Renal cortical epithelial cell (primary cell): ENCODE measurements at places on chromosomes 4 and X. TPM values are rescaled to one million over a fixed set of nuclear protein-coding genes. Genes with fewer than 3 reads are reported as not detected.

DNA sequence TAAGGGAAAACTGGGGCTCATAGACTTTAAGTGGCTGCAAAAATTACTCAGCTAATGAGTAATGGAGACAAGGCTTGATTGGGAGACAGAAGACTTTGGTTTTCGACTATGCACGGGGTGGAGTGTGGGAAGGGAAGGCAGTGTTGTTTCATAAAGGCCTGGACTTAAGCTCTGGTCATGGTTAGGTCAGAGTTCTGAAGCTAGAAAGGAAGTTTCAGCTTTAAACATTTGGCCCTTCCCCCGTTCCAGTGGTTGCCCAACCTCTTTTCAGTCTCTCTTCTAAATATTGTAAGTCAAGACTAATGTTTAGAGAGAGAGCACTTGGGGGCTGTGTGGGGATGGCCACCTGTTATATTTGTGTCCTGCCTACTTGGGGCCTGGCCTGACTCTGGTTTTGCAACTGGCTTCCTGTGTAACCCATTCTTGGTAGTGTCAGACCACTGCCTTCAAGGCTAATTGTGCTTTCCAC, 21.0 kb downstream of the MSN start:
- peak; percentile 91 for DNase-seq

GRCh38 chr4:114684462-114684861, 85.9 kb downstream of the UGT8 start:
- no peak for DNase-seq

DNA sequence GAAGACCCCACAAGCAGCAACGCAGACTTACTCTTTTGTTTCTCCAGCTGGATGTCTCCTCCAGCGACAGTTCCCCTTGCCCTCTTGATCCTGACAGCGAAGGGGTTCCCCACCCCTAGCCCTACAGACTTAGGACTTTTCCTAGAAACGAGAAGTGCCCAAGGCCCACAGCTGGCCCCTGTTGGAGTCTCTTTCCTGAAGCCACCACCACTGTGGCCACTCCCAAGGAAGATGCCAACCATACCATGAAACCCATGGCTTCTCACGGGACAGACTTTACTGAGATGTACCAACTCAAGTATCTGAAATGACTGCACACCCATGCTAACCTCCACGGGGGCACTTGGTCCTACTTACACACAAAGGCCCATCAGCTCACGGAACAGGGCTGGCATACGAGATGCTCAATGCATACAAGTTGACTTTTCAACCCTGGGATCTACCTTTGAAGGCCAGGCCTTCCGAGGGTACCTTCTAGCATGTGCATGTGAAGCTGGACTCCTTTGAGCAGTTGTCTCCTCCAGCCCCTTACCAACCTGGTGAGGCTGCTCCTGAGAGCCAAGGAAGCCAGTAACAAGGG, 924 bp upstream of the IRAK1 start:
- no peak for DNase-seq

DNA sequence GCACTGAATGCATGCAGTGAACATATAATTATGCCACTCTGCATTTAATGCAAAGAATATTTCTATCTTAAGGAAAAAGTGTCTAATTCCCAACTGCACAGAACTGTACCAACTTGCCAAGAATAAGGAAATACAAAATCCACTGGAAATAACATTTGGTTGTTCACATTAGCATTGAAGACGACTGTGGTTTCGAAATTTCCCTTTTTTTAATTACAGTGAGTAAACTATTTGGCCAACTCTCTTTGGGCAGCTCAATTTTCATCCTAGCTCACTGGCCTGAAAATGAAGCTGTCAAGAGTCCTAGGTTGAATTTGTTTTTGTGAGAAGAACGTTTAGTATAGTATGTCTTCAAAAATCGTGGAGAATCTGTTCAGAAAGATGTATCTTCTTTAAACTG, 81.6 kb upstream of the MID1 start:
- no peak for DNase-seq

DAPP1 gene
- 3.4 and 82.3 TPM in 2 replicates for total RNA-seq

UCP1 gene
- not detected in 2 replicates for total RNA-seq

GPAT3 gene
- total RNA-seq: 6.7 and 18.9 TPM in 2 replicates
